Hematopoietic multipotent progenitor cell treated with erythropoietin and hydrocortisone succinate and interleukin-3 and kit ligand, for 6 days (in vitro differentiated cells): ENCODE measurements at places on chromosomes 5 and 9.
A peak's percentile ranks its signal among the peaks of the same experiment; 100 is the strongest.

GRCh38 chr9:123238365-123238764 is 30.0 kb downstream of the STRBP start:
- no peak for DNase-seq

- DNase-seq, result no peak
Measured at GRCh38 chr9:7342736-7343135, 456.8 kb downstream of the DMAC1 start.

GRCh38 chr5:88290801-88291200 is 22.2 kb upstream of the TMEM161B start:
- DNase-seq, result no peak

GRCh38 chr5:157046041-157046440 is 12.9 kb downstream of the HAVCR1 start:
- DNase-seq, result no peak

GRCh38 chr5:43063721-43064171 is 23.6 kb upstream of the ANXA2R start:
- no peak for DNase-seq

GRCh38 chr9:129482521-129483414 is 138.1 kb downstream of the C9orf50 start:
- DNase-seq, result peak; percentile 37

- DNase-seq, result no peak
Measured at GRCh38 chr9:13445103-13445500, 165.6 kb upstream of the MPDZ start.

- DNase-seq, result no peak
Measured at GRCh38 chr5:66164044-66164790, 20.1 kb downstream of the SREK1 start.

- DNase-seq, result no peak
Measured at GRCh38 chr5:146675636-146676035, 159.6 kb upstream of the GPR151 start.

DNA sequence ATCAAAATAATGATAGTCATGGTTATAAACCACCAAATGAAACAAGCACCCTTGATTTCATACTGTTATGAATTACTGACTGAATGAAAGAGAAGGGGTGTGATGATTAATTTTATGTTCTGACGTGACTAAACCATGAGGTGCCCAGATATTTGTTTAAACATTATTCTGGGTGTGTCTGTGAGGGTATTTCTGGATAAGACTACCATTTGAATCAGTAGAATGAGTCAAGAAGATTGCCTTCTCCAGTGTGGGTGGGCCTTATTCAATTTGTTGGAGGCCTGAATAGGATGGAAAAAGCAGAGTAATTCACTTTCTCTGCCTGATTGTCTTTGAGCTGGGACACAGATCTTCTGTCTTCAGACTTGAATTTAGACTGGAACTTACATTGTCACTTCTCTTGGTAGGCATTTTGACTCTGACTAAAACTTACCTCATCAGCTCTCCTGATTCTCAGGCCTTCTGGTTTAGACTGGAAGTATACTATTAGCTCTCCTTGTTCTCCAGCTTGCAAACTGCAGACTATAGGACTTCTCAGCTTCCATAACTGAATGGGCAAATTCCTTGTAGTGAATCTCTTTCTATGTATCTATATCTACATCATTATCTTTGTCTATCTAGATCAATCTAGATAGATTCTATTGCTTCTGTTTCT is 321.9 kb upstream of the TARS1 start:
- DNase-seq, result no peak

GRCh38 chr5:39977066-39977655 is 552.4 kb upstream of the DAB2 start:
- DNase-seq, result no peak

GRCh38 chr9:84450029-84450428 is 109.5 kb upstream of the SLC28A3 start:
- no peak for DNase-seq
